ENCODE measurements at places on chromosomes 1 and 21.

- peak; percentile 55 for DNase-seq
Measured at GRCh38 chr1:151993084-151993733, 450 bp downstream of the S100A10 start.

GRCh38 chr1:48673332-48674105 lies 103.2 kb downstream of the BEND5 start:
- DNase-seq = peak; percentile 69

DNA sequence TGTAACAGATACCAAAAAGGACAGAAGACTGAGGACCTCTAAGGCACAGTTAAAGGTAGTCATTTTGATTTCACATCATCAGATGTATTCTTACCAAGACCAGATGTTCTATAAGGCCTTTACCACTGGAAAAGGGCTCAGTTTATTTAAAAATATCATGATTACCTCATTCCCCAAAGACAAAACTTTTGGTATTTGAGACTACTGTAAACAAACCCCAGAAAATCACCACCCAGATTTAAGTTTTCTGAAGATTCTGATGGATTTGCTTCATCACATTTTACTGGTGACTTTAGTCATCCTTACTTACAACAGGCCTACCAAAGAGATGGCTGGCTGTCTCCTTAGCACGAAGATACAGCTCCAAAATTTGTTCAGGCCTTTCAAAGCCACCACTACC lies 8.3 kb downstream of the ENAH start:
- DNase-seq = peak; percentile 17

DNA sequence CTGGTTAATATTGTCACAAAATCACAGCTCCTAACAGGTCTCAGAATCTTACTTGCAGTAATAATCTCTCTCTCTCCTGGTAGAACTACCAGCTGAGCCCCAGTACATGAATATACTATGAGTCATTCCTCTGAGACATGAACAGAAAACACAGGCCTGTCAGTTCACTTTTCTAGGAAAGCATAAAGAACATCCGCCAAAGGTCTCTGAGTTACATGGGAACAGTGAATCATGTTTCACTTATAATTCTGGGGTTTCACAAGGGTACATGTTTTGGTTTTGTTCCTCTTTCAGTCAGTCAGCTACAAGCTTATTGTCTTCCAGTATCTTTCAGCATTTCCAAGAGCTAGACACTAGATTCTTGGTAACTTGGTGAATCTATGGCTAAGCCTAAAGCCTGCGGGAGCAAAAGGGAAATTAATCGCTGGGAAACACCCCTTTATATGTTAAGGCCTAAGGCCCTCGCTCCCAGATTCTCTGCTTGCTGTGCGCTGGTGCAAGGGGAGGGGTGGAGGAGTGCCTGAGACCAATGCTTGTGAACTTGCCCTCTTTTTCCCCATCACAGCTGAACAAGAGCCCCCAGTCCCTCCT lies 31.7 kb downstream of the IFNGR2 start:
- DNase-seq = no peak

GRCh38 chr1:169326956-169327268 lies 40.7 kb downstream of the NME7 start:
- no peak for DNase-seq

GRCh38 chr1:151147132-151147503 lies 687 bp upstream of the SEMA6C start:
- DNase-seq = peak; percentile 67

DNA sequence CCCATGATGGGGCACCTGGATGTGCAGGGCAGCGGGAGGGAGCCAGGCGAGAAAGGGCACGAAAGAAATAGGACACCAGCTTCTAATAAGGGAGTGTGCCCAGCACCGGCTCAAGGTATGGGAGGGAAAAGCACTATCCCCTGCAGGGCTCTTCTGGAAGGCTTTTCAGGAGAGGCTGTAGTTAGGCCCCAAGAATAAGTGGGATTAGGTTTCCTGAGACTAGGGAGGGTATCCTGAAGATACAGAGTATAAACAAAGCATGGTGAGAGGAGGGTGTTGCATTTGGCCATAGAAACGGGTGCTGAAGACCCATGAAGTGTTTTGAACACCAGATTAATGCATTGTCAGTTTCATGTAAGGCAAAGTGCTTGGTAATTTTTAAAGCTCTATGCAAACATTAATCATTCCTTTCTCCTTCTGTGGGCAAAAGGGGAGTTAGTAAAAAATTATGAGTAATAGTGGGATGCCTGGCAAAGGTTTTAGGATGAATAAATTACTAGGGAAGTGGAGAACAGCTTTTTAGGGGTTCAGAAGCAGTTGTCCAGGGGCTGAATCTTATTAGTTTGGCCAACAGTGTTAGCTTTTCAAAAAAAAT lies 74.0 kb downstream of the SYT6 start:
- peak; percentile 21 for DNase-seq

- DNase-seq = no peak
Measured at GRCh38 chr1:22488319-22488718, 36.7 kb downstream of the ZBTB40 start.

DNA sequence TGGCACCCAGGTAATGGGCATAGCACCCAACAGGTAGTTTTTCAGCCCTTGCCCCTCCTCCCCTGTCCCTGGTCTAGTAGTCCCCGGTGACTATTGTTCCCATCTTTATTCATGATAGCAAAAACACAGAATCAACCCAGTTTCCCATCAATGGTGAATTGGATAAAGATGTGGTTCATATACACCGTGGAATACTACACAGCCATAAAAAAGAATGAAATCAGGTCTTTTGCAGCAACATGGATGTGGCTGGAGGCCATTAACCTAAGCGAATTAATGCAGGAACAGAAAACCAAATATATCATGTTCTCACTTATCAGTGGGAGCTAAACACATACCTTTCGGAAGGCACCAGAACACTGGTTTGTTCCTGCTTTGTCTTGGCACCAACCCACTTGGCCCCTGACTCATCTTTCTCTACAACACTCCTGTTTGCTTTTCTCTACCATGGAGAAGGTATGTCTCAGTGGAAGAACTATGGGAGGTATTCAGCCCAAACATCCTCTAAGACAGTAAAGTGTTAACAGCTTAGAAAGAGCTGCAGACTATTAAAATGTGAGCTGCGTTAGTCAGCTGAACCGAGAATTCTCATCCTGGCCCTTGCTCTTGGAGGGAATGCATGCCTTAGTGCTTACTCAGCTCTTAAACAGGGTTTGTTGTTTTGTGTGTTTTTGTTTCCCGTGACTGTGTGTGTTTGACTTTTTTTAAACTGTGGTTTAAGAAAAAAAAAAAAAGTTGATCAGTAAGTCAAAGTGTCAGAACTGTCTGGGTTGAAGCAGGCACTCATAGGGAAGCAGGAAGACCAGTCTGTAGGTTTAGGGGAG lies 203.0 kb downstream of the TOMM20 start:
- DNase-seq = no peak

DNA sequence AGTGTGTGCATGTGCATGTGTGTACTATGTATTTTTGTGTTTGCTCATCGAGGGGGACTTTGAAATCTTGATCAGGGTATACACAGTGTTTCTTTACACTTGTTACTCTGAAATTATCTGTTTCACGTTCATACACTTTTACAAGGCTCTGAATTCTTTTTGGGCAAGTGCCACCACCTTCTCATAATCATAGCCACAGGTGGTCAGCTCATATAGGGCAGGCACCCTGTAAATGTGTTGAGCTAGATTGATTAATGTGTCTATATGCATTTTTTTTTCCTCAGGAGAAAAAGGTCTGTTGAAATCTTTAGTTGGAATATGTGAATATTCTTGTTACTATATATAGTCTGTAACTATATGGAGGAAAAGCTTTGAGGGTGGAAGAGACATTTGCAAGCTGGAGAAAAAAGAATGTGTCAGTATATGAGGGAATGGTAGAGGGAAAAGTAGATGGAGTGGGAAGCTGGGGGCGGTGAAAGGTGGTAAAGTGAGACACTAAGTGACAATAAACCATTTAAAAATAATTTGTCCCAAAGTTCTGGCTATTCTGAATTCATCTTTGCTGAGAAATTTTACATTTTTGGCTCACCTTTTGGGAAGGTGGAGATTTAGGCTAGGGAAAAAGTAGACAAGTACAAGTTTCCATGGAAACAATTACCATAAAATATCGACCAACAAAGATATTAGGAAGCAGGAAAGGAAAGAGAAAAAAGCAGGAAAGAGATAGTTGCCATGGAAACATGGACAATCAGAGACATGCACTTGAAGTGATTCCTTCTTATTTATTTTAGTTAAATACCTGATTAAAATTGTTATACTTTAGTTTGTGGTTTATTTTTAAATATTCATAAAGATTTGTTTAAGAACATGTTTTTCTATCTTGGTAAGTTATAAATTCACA lies 277.5 kb downstream of the PDE4B start:
- DNase-seq = no peak

All from NCI-H69 (cell line).